ENCODE measurements at places on chromosomes 7 and 10. TPM values are rescaled to one million over a fixed set of nuclear protein-coding genes. Genes with fewer than 3 reads are reported as not detected.

Gene NUTM2E
- 0.19 TPM for total RNA-seq

Gene OR2A25
- not detected for total RNA-seq

Gene SLC16A12
- total RNA-seq, result 0.58 TPM

Gene IGFBP1
- not detected for total RNA-seq

Gene ANKRD30A
- total RNA-seq, result not detected
